ENCODE measurements at places on chromosomes 11 and 22.

- no peak for DNase-seq
These were observed 102.9 kb downstream of the TRIM29 start for GRCh38 chr11:120034881-120035630.

DNA sequence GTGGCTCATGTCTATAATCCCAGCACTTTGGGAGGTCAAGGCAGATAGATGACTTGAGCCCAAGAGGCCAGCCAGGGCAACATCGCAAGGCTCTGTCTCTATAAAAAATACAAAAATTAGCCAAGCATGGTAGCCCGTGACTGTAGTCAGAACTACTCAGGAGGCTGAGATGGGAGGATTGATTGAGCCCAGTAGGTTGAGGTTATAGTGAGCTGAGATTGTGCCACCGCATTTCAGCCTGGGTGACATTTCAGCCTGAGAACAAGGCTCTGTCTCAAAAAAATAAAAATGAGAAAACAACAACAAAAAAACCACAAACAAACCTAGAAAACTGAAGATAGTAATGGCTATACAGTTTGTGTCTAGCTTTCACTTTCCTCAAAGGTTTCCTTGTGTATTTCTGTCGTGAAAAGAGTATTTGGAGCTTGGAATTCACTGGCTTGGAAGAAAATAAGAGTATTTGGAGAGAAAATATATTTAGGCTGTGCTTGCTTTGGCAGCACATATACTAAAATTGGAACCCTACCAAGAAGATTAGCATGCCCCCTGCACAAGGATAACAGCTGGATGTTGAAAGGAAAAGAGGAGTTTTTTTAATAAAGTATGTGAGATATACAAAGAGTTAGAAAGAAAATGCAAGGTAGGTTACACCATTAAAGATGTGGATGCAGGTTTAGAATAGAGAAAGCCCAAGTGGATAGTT lies 3.9 kb upstream of the BIRC3 start:
- no peak for DNase-seq

DNA sequence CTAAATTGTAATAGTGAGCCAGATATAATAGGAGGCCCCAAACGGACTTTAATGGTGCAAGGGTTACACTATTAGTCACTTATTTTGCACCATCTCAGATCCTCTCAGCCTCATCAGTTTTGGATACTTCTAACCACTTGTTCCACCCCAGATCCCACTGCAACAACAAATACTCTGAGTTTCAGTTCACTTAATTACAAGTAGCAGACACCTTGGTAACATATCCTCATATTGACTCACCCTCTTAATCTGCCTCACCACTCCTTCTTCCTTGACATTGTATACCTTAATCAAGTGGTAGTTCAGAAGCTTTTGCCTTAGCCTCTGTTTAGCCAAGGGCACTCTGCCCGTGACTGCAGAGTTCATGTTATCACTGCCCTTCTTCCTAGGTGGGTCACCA lies 256.1 kb upstream of the UBASH3B start:
- DNase-seq, result no peak

DNA sequence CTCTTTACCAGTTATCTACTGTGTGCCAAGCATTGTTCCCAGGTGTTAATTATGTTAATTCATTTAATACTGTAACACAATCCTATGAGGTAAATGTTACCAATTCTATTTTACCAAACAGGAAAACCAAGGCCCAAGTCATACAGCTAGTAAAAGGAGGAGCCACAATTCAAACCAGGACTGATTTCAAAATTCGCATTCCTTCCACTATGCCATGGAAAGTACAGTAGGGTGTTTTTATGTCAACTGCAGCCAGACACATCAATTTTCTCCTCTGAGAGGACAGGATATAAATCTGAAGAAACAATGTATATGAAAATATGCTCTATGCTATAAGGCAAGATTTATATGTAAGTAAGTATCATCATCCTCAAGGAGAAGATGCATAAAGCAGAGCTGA lies 104.3 kb downstream of the RPL27A start:
- no peak for DNase-seq

DNA sequence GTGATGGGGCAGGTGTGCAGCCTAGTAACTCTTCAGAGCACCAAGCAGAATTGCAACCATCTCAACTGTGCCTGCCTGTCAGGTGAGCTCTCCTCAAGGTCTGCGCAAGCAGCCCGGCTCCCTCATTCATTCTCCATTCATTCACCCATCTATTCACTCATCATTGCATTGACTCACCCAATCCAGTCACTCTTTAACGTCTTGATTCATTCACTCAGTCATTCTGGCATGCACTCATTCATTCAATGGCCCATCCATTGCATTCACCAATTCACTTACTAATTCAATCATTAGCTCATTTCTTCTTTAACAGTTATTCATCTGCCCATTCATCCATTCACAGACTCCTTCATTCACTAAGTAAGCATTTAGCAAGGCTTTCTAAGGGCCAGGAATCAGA lies 111.8 kb downstream of the PDE2A start:
- no peak for DNase-seq

- DNase-seq, result no peak
These were observed 99.6 kb upstream of the RTL6 start for GRCh38 chr22:44597616-44598015.

GRCh38 chr11:235180-235579 lies 962 bp downstream of the SIRT3 start:
- DNase-seq, result no peak

- no peak for DNase-seq
These were observed 50.0 kb upstream of the POU2AF1 start for GRCh38 chr11:111429066-111429506.
